CD8-positive, alpha-beta T cell (primary cell): ENCODE measurements at places on chromosomes 1 and 21.
A peak's percentile ranks its signal among the peaks of the same experiment; 100 is the strongest.

GRCh38 chr1:1286313-1287261 lies 6.4 kb downstream of the SCNN1D start:
- DNase-seq, result no peak

GRCh38 chr1:231872461-231872910 lies 245.9 kb downstream of the DISC1 start:
- DNase-seq, result no peak

DNA sequence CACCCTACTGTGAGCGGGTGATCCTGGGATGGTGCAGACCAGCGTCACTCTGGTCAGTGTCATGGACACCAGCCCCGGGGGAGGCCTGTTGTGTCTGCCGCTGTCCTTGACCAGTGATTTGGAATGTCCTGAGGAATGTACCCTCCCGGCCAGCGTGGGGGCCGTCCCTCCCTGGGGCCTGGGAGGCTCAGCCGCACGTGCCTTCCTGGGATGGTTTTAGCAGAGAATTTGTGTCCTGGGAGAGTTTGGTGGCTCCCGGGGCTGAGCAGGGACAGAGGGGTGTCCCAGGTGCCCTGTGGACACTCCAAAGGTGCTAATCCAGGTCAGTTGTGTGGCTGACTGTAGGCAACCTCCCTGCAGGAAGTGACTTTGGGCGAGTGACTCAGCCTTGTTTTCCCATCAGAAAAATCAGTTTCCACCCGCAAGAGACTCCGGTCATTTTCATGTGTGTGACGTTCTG lies 6.2 kb downstream of the ARHGEF16 start:
- DNase-seq, result no peak

DNA sequence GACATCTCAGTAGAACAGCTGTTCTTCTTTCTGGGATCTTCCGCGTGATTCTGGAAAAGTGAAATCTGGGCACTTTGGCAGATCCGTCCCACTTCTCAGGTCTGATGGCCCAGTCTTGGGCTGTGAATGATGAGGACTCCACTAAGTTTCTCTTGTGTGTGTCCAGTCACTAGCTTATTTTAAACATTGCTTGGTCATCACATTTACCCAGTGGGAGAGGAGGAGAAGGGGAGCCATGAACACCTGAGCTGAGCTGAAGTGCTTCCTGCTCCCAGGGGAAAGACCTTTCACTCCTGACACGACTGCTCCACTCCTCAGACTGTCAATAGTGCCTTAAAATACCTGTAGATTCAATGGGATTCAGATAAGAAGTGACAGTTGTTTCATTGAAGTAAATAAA lies 101.9 kb upstream of the SLC35F3 start:
- DNase-seq, result no peak

- no peak for DNase-seq
Observed at GRCh38 chr1:226443439-226443838, 35.5 kb upstream of the PARP1 start.

GRCh38 chr1:228084325-228084724 lies 1.8 kb downstream of the ARF1 start:
- no peak for DNase-seq

- DNase-seq, result no peak
Observed at GRCh38 chr1:10204003-10204642, 6.2 kb upstream of the KIF1B start.

GRCh38 chr1:233904633-233905415 lies at the start of gene SLC35F3:
TSS of gene SLC35F3 (plus strand) at chr1:233904676.
- no peak for DNase-seq

DNA sequence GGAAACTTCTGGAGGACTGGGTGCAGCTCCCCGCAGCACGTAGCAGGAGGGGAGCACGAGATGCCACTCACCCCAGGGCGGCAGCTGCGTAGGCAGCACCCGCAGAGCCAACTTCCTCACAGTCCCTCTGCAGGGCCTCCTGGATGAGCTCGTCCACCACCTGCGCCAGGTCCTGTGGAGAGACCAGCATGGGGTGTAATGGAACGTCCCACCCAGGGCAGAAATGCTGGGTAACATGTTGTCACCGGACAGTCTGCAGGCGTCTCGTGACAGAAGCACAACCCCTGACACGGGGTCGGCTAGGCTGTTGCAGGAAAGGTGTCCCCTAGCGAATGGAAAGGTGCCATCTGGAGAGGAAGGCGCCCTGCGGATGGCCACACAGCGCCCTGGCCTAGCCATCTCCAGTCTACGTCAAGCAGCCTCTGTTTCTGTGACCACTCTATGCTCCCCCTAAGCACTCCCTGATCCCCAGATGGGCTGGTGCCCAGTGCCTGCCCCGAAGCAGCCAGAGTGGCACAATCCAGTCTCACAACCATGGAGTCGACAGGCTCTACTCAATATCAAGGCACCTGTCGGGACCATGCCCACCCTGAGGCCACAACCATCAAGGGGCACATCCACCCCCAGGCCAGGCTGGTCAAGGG lies 21.2 kb downstream of the MCM3AP start:
- no peak for DNase-seq

- DNase-seq, result no peak
Observed at GRCh38 chr1:246165826-246166709, 341.0 kb downstream of the SMYD3 start.

DNA sequence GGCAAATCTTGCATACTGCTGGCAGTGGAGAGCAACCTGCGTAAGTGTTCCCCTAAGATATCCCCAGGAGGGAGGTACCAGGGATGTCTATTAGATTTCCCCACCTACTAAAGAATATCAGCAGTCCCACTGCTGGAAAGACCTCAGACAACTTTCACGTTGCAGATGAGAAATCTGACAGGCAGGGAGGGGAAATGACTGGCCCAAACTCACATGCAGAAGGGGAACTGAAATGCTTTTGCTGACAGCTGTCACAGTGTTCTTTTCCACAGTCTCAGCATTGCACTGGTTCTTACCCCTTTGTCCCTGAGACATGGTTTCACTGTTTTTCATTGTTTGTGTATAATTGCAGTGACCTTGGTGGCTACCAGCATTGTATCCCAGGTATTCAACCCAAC lies 84.8 kb upstream of the ATP1A1 start:
- no peak for DNase-seq

DNA sequence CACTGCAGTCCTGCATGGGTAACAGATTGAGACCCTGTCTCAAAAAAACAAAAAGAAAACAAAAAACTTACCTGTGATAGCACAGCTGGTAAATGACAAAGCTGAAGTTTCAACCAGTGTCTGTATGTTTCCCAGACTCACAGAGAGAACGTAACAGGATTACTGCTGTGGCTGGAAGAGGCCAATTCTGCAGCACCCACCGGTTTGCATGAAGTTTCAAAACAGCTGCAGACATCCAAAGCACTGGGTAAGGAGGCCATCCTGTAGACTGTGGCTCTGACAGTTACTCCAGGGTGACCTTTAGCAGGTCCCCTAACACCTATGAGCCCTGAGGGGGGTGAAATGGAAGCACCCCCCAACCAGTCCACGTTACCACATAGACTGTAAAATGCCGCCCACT lies 7.5 kb downstream of the ID3 start:
- no peak for DNase-seq

- DNase-seq, result no peak
Observed at GRCh38 chr1:244114892-244115291, 63.8 kb downstream of the ZBTB18 start.

- DNase-seq, result no peak
Observed at GRCh38 chr21:15367061-15367626, 302.3 kb upstream of the NRIP1 start.

DNA sequence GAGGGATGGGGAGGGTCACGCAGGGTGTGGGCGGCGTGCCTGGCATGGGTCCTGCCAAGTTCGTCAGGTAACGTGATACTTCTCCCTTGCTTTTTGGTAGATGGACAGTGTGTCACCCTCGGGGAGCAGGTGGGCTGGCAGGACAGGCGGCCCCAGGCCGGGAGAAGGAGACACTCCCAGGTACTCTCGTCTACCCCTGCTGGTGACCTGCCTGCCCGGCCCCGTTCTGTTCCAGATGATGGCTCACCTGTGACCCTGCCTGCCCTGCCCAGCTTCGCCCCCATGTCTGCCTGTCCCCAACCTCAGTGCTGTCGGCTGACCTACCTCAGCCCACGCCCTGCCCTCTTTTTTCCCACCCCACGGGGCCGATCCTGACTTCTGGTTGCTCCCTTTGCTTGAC lies 144.7 kb downstream of the PCBP3 start:
- no peak for DNase-seq

DNA sequence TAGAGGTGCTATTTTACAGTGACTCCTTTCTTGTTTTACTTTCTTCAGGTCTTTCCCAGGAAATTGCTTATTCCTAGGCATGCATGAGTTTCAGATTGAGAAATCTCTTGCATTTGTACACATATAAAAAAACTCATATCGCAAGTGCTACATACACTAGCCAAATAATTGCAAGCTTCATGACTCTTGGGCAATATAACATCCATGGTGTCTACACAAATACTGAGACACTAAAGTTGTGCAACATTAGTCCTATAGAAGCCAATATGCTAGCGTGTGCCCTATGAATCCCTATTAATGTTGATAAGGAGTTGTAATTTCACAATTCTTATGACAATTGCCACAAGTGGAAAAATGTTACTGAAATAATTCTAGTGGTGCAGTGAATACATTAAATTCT lies 591.0 kb downstream of the ADGRL2 start:
- DNase-seq, result no peak

GRCh38 chr1:155967341-155968050 lies 10.9 kb downstream of the ARHGEF2 start:
- peak; percentile 54 for DNase-seq
